ENCODE measurements at places on chromosomes 2 and 18. TPM values are rescaled to one million over a fixed set of nuclear protein-coding genes. Genes with fewer than 3 reads are reported as not detected.

GRCh38 chr2:222950638-222951285 is 89.9 kb downstream of the ACSL3 start:
- DNase-seq, result no peak

- DNase-seq, result no peak
Observed at GRCh38 chr18:78517328-78517727, 462.3 kb upstream of the SALL3 start.

DNA sequence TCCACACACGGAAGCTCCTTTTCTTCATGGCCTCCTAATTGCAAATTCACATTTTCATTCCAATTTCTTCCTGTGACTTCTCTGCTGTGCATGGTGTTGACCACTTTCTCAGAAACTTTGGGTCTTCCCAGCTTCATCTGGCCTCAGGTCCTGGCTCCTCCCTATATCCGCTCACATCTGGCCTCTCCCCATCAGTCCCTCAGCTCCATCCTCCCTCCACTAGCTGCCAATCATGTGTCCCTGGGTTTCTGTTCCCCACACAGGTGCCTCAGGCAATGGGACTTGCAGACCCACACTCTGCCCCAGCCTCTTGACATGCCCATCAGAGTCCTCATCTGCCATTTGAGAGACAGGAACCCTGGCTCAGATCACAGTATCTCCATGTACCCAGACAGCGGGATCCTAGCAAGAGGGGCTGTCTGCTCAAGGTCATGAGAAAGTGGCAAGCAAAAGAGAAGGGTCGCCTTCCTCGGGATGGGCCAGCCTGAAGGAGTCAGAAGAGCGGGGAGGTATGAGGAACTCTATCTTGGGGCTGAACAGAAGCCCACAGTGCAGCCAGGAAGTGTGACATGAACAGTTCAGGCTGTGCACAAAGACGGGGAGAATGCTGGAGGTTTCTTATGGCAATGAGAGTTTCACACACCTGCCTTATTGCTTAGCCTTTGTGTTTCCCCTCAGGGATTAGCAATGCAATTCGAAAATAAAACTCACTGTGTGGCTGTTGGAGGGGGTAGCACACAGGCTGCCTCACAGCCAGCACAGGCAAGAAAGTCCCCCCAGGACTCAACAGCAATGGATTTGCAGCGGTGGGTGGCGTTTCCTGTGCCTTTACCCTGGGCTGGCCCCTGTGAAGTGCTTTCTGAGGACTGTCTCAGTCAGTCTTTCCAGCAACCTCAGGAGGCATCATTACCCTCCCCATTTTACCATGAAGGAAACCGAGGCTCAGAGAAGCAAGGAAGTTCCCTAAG is 69.5 kb downstream of the COPS8 start:
- no peak for DNase-seq

DNA sequence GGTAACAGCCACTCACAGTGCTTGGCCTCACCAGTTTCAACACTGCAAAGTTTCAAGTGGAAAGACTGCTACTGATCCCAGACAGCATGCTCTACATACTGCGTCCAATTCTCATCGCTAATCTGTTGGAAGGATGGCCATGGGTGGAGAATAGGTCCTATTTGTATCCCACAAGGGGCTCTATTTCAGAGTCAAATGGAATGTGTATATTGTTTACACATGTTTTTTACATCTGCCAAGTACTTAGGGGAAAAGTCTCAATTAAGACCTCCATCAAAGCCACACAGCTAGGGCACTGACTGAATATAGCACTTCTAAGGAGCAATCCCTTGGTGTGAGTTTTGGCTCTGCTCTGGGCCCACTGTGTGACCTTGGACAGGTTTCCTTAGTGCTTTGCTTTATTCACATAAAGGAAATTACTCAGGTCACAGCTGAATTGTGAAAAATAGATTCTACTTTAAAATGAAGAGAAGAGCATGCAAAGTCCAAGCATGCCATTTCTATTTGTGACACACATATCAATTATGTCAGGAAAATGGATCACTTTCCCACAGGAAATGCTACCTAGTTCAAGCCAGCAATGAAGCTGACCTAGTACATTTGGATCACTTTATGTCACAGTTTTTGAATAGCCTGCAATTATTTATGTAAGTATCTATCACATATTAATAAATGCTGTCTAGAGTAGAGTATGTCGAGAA is 112.9 kb upstream of the STK17B start:
- DNase-seq, result no peak

DNA sequence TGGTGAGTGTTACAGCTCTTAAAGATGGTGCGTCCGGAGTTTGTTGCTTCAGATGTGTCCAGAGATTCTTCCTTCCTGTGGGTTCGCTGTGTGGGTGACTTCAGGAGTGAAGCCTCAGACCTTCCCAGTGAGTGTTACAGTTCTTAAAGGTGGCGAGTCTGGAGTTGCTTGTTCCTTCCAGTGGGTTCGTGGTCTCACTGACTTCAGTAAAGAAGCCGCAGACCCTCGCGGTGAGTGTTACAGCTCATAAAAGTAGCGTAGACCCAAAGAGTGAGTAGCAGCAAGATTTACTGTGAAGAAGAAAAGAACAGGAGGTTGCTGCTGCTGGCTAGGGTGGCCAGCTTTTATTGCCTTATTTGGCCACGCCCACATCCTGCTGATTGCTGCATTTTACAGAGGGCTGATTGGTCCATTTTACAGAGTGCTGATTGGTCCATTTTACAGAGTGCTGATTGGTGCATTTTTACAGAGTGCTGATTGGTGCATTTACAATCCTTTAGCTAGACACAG is 34.0 kb upstream of the SPTBN1 start:
- no peak for DNase-seq

DNA sequence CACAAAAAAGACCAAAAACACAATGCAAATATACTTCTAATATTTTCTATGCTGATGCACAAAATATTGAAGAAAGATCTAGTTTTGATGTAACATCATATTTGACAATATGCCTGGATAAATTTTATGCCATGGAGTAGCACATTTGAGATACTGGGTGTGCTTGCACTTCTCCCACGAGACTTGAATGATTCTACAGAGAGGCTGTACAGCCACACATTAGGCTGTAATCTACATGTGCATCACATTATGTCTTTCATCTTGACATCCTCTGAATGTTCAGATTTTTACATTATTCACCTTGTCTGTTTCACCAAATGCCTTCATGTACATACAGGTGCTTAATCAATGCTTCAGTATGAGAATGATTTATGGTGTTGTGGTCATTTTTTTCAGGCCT is 756.4 kb upstream of the CDH7 start:
- DNase-seq, result no peak

The TCF23 gene
- under 0.01 TPM for total RNA-seq

The LIMS3 gene
- not detected for total RNA-seq

DNA sequence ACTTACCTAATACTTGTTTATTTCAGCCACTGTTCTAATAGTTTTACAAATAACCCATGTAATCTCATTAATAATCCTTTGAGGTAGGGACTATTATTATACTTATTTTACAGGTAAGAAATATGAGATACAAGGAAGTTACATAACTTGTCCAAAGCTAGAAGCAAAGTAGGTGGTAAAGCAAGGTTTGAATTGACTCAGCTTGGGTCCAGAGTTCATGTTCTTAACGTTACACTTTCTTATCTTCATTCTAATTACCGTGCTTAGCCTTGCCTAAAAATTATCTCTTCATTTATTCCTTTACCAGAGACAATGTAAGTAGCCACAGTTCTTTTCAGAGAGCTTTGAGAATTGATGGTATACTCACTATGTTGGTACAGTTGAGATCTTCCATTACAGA is 743.6 kb downstream of the KCNJ3 start:
- DNase-seq, result peak; percentile 13

DNA sequence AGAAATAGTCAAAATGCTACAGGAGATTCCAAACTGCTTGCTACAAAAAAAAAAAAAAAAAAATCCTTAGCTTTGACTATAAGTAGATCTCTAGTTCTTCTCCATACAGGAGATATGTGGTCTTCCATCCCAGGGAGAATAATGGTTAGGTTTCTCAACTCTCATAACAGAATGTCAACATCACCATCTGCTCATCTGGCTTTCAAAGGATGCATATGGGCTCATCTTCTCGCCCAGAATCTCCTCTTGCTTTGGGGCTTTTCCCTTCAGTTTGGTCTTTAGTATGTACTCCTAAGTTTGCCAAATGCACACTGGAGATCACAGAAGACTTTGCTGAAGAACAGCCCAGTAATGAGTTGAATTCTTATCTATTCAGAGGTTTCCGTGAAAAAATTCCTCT is 240.7 kb downstream of the NRXN1 start:
- DNase-seq, result no peak

The PDE1A gene
- 0.13 TPM for total RNA-seq

The ALPI gene
- total RNA-seq, result not detected

- DNase-seq, result no peak
Observed at GRCh38 chr18:12883372-12883683, 709 bp downstream of the PTPN2 start.

The LYG1 gene
- 0.77 TPM for total RNA-seq

The TRAPPC12 gene
- total RNA-seq, result 94.3 TPM

The SAG gene
- not detected for total RNA-seq

- DNase-seq, result no peak
Observed at GRCh38 chr2:68110102-68110501, 47.3 kb upstream of the C1D start.

The IL18R1 gene
- 5.3 TPM for total RNA-seq

The SCYGR4 gene
- total RNA-seq, result not detected

The MAPRE3 gene
- 2.8 TPM for total RNA-seq

The RGPD3 gene
- total RNA-seq, result 0.26 TPM

The FAM110C gene
- total RNA-seq, result 9.2 TPM

DNA sequence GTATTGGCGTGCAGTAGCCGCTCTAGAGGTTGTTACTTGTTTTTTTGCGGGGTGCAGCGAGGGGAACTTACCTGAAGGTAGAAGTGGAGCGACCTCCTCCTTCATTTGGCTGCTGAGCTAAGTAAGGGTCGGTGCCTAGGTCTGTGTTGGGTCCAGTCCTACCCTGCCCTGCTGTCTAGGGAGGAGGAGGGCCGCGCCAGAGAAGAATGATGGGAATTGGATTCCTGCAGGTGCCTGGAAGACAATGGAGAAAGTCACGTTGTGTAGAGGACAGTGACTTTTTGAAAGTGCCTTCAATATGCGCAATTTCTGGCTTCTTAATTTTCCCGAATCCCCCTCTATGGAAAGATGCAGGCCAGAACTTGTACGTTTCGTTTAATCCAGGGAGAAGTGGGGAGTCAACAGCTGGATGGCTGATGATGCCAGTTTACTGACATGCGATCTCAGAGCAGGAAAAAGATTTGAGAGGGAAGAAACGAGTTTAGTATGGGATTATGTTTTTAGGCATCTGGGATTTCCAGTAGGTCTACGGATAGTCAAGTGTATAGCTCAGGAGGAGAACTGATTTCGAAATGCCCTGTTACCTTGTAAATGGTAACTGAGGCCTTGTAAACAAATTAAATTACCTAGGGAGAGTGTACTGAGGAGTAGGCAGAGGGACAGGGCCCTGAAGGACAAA is 653 bp downstream of the MRPS9 start:
- DNase-seq, result peak; percentile 22

GRCh38 chr18:9153256-9153655 is 16.7 kb downstream of the ANKRD12 start:
- no peak for DNase-seq

The FLACC1 gene
- total RNA-seq, result 0.26 TPM

The DSG4 gene
- under 0.01 TPM for total RNA-seq

The ANKRD30BL gene
- total RNA-seq, result not detected

GRCh38 chr2:187552381-187552780 is 1.9 kb downstream of the TFPI start:
- no peak for DNase-seq

The ALK gene
- not detected for total RNA-seq

The TUBB6 gene
- total RNA-seq, result 468 TPM

DNA sequence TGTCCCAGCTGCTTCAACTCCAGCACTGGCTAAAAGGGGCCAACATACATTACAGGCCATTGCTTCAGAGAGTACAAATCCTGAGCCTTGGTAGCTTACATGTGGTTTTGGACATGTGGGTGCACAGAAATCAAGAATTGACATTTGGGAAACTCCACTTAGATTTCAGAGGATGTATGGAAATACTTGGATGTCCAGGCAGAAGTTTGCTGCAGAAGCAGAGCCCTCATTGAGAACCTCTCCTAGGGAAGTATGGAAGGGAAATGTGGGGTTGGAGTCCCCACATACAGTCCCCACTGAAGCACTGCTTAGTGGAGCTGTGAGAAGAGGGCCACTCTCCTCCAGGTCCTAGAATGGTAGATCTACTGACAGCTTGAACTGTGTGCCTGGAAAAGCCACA is 218.0 kb upstream of the CWC22 start:
- DNase-seq, result no peak

DNA sequence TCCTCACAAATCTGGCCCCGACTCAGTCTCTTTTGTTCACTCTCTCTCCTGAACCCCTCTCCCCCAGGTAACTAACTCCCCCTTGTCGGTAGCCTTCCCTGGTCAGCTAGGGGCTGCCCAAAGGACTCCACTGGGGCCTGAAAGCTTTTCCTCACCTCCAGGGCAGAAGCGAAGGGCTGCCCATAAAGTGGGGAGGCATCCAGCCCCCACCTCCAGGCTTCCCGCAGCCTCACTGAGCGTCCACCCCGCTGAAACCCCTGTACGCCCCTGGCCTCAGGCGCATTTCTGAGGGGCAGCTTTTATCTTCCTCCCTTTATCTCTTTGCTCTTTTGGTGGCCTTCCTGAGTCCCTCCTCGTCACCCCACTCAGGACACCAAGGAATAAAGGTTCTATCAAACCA is 249.3 kb downstream of the CYP26B1 start:
- DNase-seq, result no peak

DNA sequence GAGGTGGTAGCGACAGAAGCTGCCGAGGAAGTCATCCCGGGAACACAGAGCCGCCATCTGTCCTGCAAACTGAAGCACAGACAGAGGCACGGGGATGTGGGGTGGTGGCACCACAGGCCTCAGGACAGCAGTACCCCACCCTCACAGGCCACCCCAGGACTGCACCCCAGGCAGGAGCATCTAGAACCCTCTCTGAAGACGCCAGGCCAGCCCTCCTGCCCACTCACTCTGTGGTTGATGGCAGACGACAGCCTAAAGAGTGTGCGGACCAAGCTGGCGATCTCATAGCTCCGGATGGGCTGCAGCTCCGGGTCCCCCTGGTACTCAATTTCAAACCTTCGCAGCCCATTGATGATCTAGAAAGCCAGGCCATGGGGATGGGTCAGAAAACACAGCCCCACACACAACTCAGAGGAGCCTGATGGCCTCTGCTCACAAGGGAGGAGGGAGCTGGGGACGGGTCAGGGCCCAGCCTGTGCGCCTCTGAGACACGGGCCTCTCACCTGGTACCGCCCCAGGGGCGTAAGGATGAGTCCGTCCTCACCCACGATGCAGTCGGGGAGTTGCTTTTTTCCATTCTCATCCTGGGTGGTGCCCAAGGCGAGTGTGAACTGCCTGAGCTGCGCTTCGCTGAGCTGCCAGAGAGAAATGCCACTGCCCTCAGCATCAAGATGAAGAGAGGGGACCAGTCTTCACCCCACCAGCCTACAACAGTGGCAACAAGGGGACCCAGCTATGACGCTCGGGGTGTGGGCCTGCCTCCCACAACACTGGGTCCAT is 8.1 kb upstream of the CCDC74B start:
- DNase-seq, result no peak

The MLPH gene
- total RNA-seq, result 14.7 TPM
